ENCODE measurements at places on chromosomes 12 and 14.

- no peak for DNase-seq
Observed at GRCh38 chr12:30840715-30841114, 85.8 kb upstream of the TSPAN11 start.

DNA sequence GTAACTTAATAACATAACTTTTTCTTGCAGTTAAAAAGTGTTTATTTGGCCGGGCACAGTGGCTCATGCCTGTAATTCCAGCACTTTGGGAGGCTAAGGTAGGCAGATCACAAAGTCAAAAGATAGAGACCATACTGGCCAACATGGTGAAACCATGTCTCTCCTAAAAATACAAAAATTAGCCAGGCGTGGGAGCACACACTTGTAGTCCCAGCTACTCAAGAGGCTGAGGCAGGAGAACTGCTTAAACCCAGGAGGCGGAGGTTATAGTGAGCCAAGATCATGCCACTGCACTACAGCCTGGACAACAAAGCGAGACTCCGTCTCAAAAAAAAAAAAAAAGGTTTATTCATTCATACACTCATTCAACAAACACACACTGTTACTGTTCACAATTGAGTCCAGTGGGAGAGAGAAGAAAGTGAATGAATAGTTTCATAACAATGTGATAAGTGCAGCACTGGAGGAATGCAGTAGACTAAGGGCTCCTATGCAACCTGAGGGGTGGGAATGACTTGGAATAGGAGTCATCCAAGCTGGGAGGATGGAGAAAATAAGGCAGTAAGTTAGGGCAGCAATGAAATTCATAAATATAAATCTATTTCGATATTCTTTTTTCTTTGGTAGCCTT is 19.8 kb downstream of the DAD1 start:
- DNase-seq, result no peak

GRCh38 chr12:11765817-11766794 is 116.6 kb downstream of the ETV6 start:
- peak; percentile 92 for DNase-seq

- no peak for DNase-seq
Observed at GRCh38 chr14:54457609-54457996, 16.4 kb upstream of the CNIH1 start.
